Lower leg skin (tissue), 4 donors: ENCODE measurements at places on chromosomes 13 and 19. TPM values are rescaled to one million over a fixed set of nuclear protein-coding genes. Genes with fewer than 3 reads are reported as not detected.

MYH14 gene
- 201 TPM for total RNA-seq

C19orf85 gene
- total RNA-seq, result not detected

IL17D gene
- 0.76 TPM for total RNA-seq

OR10H1 gene
- total RNA-seq, result not detected

FLT3 gene
- 0.76 TPM for total RNA-seq

LAIR1 gene
- 0.19 TPM for total RNA-seq

CASP14 gene
- 346 TPM for total RNA-seq

SERTM1 gene
- total RNA-seq, result not detected

ZNF417 gene
- total RNA-seq, result 6.6 TPM

MYBPC2 gene
- total RNA-seq, result 1.3 TPM

SERPINE3 gene
- 0.12 TPM for total RNA-seq

DNA sequence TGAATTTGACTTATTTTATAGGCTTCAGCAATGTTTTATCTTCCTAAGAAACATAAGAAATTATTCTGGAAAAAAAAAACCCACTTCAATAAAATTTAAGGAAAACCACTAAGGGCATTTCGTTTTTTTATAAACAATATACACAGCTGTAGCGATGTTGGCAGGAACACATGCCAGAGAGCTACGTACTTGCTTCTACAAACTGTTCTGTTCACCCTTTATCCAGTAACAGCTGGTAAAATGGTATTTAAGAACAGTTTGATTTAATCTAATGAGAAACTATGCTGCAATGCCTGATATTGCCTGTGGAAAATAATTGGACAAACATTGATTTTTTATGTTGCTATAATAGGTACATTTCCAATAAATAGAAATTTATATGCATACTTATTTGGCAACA, 137.2 kb upstream of the DACH1 start:
- DNase-seq, result no peak

- no peak for DNase-seq
These were observed 20.1 kb downstream of the GPATCH1 start for GRCh38 chr19:33100894-33101644.

GRCh38 chr13:99311748-99312492, 4.7 kb upstream of the GPR183 start:
- DNase-seq, result no peak

GRCh38 chr19:17109962-17110598, 34.5 kb downstream of the MYO9B start:
- DNase-seq, result peak; percentile 61

DNA sequence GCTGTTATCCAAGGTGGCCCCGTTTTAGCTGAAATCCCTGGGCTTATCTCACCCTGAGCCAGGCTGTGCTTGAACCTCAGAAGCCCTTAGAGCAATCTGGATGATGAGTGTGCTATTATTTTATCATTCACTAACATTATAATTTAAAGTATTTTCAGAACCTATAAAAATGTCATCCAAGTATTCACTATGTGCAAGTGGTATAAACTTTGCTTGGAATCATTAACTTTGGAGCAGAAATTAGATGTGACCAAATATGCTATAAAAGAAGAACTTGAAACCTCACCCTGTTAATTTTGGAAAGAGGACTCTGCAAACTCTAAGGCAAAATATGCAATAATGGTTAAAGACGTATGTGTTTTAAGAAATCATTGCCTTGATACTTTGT, 147.5 kb downstream of the USP12 start:
- no peak for DNase-seq

DNA sequence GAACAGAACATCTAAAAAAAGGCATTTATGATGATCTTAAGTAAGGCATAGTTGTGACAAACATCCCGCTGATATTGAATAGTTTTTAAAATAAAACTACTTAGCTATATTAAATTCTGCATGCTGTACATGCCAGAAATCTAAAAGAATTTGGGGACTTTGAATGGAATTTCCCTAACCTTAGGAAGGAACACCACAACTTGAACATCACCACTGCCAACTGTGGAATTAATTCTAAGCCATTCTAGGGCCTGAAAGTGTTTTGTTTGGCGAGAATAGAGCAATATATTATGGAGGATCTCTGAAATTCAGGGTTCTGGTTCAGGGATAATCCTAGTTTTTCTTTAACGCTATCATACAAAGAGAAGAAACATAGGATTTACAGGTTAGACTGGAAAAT, 17.8 kb upstream of the LATS2 start:
- DNase-seq, result no peak

GRCh38 chr13:44110091-44110621, 230.5 kb downstream of the LACC1 start:
- DNase-seq, result no peak

- DNase-seq, result no peak
These were observed 6.2 kb downstream of the PTH2 start for GRCh38 chr19:49417088-49417487.

DNA sequence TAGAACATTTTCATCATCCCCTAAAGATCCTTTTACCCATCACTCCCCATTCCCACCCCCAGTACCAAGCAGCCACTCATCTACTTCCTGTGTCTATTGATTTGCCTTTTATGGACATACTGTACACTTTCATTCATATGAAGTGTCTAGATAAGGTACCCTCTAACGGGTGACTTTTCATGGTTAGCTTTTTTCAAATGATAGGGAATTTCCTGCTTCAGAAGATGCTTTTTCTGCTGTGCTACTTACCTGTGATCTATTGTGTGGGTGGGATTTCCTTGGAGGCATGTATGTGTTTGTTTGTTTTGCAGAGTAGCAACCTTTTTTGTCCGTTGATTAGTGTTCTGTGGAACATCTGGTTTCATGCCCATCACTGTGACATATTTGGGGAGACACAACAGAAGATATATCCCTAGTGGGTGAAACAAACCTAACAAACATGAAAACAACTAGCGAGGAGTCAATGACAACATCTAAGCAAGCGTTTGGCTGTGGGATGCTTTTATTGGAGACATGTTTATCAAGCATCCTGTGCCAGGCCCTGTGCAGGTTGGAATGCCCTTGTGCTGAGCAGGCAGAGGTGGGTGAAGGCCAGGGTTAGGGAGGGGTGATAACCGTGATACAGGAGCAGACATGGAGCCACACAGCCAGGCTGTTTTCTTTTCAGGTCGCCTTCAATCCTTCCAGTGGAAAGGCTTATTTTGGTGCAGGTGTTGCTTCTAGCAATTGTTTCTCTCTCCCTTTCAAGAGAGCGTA, 17.6 kb downstream of the SPINT2 start:
- no peak for DNase-seq

DNA sequence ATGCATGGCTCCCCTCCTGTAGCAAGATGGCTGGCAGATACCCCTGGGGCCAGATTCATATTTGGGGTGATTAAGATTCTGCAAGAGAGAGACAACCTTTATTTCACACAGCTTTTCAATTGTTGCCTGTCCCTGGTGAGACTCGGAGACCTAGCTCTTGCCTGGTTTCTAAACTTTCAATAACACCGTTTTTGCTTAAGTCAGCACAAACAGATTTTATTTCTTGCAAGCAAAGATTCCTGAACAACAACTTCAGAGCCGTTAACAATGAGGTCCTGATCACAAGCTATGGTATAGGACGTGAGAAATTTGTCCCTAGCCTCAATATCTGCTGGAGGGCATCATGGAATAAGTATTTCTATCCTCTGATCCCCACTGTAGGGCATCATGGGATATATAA, 2.9 kb upstream of the CADM4 start:
- no peak for DNase-seq

DNA sequence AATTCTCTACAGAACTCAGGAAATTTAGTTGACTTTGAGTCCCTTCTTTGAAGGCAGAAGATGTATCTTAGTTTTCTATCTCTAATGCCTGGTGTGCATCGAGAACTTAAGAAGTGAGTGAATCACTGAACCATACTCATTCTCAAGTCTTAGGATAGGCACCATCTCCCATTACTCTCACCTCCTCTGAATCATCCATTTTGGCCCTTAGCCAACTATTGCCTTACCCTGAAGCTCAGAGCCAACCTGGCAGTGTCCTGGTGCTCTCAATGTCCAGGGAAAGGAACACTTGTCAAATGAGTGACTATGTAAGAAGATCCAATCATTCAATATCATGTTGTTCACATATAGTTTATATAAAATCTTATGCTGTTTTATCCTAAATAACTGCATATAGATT, 146.6 kb downstream of the RGCC start:
- DNase-seq, result no peak

GRCh38 chr13:20686863-20687579, 16.5 kb upstream of the IL17D start:
- DNase-seq, result no peak

- no peak for DNase-seq
These were observed 21.7 kb downstream of the GNG7 start for GRCh38 chr19:2680808-2681207.

DNA sequence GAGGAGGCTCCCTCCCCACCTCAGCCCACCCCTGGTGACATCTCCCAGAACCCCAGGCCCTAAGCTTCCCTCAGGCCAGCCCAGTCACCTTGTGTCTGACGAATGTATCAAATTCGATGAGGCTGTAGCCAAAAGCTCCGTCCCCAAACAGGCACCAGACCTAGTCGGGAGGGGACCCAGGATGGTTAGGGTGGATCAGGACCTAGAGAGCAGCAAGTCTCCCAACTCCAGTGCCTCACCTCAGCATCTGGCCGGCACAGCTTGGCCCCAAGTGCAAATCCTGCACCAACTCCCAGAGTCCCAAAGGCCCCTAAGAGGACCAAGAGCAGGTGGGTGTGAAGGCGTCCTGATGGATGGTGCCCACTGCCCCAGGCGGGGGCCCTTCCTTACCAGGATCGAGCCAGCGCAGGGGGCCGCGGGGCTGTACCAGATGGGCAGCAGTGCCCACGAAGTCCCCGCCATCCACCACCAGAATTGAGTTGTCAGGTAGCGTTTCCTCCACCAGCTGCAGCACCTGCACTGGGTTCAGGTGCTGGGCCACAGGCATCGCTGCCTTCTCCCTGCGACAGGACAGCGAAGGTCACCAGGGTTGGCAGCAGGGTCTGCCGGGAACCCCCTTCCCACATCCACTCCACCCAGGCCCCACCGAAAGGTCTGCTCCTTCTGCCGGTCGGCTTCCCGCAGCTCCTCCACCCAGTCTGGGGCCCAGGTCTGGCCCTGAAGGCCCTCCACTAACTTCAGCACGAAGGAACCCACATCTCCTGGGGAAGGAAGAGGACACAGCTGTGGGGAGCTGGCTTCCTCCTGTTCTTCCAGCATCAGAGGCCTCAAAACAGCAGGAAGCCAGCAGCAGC, 8.8 kb downstream of the SYDE1 start:
- no peak for DNase-seq

GRCh38 chr13:75333103-75333502, 148.9 kb downstream of the TBC1D4 start:
- DNase-seq, result no peak

DNA sequence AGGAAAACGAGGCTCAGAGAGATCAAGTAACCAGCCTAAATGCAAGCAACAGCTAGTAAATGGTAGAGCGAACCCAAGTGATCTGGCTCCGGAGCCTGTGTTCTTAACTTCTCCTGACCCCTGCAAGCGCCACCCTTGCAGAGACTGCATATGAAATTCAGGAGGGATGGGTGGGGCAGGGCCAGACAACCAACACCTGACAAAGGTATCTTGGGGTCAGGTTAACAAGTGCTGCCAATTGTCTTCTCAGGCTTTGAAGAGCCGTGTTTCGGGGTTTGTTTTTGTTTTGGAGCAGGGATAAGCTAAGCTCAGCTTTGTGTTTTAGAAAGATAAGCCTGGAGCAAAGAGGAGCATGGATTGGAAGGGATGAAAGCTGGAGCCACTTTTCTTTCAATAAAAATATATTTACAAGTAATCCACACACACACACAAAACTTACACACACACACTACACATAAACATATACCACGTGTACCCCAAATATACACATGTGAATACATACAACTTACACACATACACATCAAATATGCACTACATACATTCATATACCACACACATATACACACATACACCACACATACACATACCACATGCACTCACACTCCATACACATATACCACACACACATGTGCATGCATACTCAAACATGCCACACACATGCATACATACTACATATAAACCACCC, 722.0 kb downstream of the DIAPH3 start:
- no peak for DNase-seq

- DNase-seq, result no peak
These were observed 147.2 kb upstream of the ZNF536 start for GRCh38 chr19:30224689-30225606.
